ENCODE measurements at places on chromosomes 7 and 10.

- DNase-seq = no peak
These were observed 1.2 kb downstream of the PLOD3 start for GRCh38 chr7:101216001-101216859.

GRCh38 chr7:33805630-33806233, 99.6 kb upstream of the BMPER start:
- no peak for DNase-seq

GRCh38 chr10:2476812-2477553, 590.4 kb upstream of the PFKP start:
- DNase-seq = no peak

DNA sequence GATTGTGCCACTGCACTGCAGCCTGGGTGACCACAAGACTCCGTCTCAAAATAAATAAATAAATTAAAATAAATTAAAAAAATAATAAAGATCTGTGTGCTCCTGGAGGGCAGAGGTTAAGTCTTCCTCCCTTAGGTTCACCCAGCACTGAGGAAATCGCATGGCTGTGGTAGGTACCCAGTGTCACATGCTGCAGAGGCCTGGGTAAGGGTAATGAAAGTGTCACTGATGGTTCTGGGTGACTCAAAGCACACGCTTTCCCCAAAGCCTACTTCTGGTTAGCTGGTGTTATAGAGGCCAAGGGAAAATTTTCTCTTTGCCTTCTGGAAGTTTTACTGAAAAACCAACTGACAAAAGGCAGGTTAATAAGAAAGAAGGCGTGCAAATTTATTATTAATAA, 88.8 kb upstream of the ITGB1 start:
- no peak for DNase-seq

GRCh38 chr10:27838901-27839300, 93.3 kb upstream of the MKX start:
- DNase-seq = no peak

- no peak for DNase-seq
These were observed 150.4 kb downstream of the SORCS3 start for GRCh38 chr10:104791471-104791870.

DNA sequence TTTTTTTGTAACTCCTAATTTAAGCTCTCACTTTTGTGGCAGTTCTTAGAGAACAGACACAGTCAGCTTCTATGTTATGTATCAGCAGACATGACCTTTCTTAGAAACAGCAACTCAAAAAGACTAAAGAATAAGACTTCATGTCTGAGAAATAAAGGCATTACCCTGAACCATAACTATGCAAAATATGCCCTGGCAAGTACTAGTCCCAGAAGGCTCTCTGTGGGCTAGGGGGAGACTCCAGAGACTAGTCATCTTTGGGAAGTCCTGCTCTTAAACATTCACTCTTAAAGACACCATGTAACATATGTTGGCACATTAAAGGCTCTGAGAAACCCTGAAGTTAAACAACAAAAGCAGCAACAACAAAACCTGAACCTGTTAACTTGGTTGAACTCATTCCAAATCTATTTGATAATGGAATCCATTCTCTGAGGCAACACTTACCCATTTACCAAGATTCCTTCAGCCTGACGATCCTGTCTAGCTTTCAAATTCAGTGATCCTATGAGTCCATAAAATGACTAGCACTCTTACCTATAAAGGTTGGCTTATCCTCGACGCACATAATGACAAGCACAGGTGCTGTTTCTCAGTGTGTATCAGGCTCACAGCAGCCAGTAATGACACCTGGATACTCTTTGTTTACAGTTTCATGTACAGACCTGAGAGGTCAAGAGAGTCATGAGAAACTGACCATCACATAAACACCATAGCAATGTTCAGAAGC, 62.3 kb downstream of the OSBPL3 start:
- no peak for DNase-seq

Data from stimulated activated CD4-positive, alpha-beta T cell treated with anti-CD3 and anti-CD28 coated beads, Interleukin-15, amount 100 ng/mL, for 48 hours (primary cell).